GM20000 (cell line): ENCODE measurements at places on chromosomes 12 and 14.
A peak's percentile ranks its signal among the peaks of the same experiment; 100 is the strongest.

GRCh38 chr12:13812168-13812567, 169.2 kb downstream of the GRIN2B start:
- DNase-seq, result no peak

- no peak for DNase-seq
Measured at GRCh38 chr12:27766587-27766986, 13.4 kb upstream of the KLHL42 start.

DNA sequence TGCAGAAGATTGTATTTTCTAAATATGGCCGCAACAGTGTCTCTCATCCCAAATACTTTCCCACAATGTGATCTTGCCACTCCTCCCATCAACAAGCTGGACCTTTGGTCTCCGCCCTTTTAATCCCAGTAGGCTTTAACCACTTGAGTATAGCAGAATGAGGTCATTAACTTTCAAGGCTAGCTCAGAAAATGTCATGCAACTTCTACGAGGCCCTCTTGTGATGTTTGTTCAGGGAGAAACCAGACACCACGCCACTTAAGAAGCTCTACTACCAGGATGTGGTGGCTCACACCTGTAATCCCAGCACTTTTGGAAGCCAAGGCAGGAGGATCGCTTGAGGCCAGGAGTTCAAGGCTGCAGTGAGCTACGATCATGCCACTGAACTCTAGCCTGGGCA, 20.1 kb upstream of the OR6J1 start:
- DNase-seq, result no peak

DNA sequence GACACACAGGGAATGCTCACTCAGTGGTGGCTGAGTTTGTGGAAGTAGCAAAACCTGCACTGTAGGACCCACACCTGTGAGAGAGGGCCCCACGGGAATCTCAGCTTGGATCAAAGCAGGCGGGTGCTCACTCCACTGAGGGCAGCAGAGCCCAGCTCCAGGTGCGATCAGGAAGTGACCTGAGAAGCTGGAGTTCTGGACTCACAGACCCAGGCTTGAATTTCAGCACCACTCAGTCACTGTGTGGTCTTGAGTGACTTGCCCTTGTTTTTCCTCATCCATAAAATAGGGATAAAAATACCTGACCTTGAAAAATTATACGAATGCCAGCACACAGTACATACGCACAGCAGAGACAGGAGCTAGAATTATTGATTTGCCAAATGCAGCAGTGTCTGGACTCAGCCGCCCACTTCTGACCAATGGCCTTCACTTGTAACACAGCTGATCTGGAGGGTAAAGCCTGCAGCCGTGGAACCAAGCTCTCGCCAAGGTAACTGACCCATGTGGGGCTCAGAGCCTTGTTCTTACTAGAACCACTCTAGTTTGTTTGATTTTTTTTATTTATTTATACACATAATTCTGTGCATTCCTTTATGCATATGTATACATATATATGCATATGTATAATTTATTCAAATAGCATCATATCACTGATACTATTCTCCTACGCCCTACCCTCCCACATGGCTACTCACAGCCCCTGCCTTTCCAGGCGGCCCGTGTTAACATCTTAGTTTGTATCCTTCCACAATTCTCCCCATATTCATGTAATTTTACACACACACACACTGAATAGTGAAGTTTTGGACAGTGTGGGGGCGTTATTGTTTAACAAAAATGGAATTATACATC, 53.9 kb downstream of the DPF3 start:
- no peak for DNase-seq

DNA sequence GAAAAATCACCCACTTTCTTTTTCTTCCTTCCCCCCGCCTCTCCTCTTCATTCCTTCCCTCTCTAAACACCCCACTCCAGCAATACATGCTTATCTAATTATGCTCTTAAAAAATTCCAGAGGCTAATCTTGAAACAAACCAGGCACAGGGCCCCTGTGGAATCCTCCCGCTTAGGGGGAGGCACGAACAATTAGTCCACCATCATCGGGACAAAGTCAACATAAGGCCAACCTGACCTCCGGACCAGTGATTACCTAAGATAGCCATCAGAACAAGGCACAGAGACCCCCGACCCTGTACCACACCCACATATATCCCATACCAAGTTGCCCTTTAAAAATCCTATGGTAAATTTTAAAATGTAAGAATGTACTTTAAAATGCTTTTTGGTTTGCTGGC, 47.1 kb downstream of the KIF21A start:
- DNase-seq, result no peak

GRCh38 chr12:7344833-7345606, 41.1 kb downstream of the ACSM4 start:
- no peak for DNase-seq

DNA sequence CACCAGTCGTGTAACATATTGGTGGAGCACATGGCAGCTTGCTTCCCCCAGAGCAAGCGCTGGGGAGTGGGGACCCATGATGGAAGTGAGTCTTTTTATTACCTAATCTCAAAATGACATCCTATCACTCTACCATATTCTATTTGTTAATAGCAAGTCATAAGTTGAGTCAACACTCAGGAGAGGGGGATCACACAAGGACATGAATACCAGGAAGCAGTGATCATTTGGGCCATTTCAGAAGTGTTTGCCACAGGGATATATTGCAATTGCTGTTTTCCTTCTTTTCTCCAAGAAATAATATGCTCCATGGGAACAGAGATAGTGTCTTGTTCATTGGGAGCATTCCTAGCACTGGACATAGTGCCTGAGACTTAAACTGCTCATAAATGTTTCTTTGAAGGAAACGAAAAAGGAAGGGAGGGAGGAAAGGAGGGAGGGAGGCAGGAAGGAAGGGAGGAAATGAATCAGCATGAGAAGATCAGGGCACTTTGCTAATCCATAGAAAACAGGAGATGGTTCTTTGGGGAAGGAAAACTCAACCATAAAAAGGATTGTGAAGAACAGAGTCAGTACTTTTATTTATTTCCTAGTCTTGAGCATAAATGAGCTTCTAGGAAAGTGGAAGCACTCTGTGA, 39.2 kb upstream of the EEA1 start:
- no peak for DNase-seq

- no peak for DNase-seq
Measured at GRCh38 chr14:55846826-55847446, 266.9 kb downstream of the KTN1 start.

DNA sequence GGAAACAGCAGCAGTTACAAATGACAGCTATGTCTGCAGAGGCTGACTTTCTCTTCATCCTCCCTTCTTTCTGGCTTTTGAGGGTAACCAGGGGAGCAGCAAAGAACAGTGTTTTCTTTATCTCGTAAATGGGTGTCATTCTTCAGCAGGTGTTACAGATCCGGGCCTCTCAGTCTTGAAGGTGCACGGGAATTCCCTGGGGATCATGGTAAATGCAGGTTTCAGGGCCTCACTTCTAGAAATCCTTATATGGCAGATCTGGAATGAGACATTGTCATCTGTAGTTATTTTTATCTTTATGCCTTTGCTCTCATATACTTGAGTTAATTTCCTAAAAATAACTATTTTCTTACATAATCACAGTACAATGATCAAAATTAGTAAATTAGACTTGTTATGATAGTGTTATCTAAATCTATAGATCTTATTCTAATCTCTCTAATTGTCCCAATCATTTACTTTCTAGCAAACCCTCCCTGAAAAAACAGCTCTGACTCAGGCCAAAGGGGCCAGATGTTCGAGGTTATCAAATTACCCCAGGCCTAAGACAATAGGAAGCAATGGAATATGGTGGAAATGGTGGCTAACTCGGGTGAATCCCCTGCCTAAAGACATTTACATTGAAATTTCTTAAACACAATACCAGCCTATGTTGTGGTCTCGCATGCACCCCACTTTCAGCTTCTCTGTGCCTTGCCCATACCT, 145.0 kb downstream of the CAND1 start:
- no peak for DNase-seq

GRCh38 chr14:50344876-50345563, 32.9 kb downstream of the DMAC2L start:
- no peak for DNase-seq

DNA sequence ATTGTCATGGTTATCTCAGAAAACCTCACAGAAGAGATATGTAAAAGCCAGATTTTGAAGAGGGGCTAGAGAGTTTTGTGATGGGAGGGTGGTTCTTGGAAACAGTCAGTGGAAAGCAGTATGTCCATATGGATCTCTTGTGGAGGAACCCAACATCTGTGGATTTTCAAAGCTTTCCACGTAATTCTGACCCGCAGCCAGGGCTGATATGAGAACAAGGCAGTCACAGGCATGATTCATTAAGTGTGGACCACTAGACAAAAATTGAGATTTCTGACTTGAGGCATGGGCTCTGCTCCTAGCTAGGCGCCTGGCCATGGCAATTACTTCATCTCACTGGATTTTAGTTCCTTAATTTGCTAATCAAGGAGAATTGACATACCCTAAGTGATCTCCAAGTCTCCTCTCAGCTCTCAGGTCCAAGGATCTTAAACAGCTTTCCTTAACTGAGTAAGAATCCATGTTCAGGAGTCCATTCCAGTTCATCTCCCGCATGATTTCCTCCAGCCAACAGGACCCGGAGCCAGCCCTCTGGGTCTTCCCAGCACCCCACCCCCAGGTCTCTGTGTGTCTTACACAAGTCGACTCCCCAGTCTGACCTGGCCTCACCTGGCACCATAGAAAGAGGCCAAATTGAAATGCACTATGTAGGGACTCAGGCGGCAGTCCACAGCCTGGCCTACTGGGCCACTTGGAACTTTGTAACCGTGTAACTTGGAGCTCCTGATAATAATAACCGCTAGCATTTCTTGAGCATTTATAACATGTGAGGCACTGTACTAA, 176.3 kb upstream of the PARP11 start:
- DNase-seq, result no peak

DNA sequence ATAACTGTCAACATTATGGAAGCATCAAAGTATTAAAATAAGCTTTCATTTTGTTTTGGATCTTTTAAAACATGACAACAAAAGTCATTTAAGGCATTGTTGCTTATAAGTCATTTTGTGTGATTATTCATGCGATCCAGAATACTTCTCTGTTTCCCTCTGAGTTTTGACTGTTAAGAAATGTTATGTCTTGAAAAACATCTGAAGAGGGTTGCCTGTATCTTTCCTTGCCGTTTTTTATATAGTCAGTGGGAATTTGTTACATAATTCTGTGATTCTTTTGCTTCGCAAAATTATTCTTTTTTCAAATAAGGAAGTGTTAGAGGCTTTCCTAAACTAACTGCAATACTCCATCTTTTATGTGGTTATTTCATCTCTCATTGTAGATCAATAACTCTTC, 78.7 kb downstream of the SAMD4A start:
- DNase-seq, result no peak

DNA sequence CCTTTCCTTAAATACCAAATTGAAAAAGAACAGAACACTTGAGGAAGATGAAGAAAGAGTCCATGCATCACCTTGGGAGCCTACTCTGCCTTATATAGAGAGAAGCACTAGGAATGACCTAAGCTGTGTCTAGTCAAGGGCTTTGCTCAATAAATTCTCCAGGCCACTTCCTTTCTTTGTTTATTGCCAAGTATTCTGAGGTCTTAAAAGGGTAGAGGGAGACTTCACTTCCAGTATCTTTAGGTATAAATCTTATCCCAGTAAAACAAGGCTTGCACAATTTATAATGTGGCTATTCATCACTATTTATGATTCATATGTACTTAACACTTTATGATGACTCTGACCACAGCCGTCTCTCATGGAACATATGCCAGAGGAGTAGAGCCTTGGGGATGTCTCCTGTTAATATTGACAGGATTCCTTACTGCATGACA, 85.1 kb upstream of the ARHGAP5 start:
- no peak for DNase-seq

DNA sequence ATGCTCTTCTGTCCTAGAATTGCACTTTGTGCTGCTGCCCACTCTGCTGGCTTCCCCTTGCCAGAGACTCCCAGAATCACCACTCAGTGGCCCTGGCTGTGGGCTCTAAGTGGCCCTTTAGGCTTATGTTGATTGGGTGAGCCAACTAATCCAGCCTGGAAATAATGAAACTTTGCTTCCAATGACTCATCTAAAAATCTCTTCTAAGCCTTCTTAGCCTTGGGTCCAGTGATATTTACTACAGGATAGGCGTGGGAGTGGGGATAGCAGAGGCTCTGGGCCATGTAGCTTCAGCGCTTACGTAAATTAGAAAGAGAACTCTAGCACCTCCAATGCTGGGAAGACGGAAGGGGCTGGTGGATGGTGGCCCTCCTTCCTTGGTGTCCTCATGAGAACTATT, 137.9 kb downstream of the TTC8 start:
- DNase-seq, result no peak

- no peak for DNase-seq
Measured at GRCh38 chr14:94019329-94019728, 6.8 kb upstream of the OTUB2 start.

GRCh38 chr14:72049462-72049861, 117.2 kb downstream of the RGS6 start:
- DNase-seq, result peak; percentile 18

GRCh38 chr12:24643120-24644119, 305.5 kb downstream of the BCAT1 start:
- DNase-seq, result no peak

- DNase-seq, result no peak
Measured at GRCh38 chr14:54177641-54178621, 218.9 kb upstream of the CDKN3 start.

- no peak for DNase-seq
Measured at GRCh38 chr12:53956251-53956887, 1.7 kb downstream of the HOXC12 start.

DNA sequence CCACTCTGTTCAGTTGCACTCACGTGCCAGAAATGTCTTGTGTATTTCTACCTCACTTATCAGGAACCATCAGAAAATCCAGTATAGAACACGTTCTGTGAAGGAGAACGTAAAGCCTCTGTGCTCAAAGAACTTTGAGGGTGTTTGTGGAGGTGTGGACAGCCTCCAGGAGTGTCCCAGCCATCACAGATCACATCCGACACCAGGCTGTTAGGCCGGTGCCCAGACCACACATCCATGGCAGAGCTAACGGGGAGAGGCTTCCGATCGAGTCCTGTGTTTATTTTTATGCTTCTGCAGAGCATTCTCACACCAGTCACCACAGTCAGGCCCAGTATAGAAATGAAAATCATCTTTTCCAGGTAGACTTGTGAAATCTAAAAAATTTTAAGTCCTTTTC, 53.6 kb downstream of the TPCN1 start:
- DNase-seq, result no peak

- DNase-seq, result no peak
Measured at GRCh38 chr14:80634106-80634758, 307.3 kb downstream of the CEP128 start.

DNA sequence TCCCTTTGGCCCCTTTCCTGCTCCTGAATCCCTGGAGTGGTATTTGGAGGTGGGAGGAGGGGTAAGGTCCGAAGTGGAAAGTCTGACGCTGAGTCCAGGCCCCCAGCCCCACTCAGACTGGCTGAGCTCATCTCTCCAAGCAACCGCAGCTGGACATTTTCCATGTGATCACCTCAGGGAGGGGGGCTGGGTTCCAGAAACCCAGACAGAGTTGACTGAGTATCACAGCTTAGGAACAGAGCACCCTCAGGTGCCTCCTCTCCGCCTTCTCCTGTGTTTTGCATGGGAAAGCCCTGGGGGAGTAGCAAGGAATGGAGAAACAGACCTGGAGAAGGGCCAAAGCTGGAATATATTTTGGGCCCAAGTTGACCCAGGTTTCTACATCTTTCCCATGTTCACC, 8.0 kb upstream of the ITGA5 start:
- no peak for DNase-seq
